ENCODE measurements at places on chromosomes 4 and X.
A peak's percentile ranks its signal among the peaks of the same experiment; 100 is the strongest.

GRCh38 chr4:9762823-9763475, 18.5 kb upstream of the DRD5 start:
- peak; percentile 38 for DNase-seq

GRCh38 chr4:122456231-122457116, at the start of gene IL2:
Gene IL2, minus strand, starts transcription at chr4:122456725. Its CDS starts 285 bp downstream, at chr4:122456440.
- DNase-seq = no peak

- no peak for DNase-seq
Measured at GRCh38 chr4:57943682-57944081, 833.5 kb upstream of the IGFBP7 start.

DNA sequence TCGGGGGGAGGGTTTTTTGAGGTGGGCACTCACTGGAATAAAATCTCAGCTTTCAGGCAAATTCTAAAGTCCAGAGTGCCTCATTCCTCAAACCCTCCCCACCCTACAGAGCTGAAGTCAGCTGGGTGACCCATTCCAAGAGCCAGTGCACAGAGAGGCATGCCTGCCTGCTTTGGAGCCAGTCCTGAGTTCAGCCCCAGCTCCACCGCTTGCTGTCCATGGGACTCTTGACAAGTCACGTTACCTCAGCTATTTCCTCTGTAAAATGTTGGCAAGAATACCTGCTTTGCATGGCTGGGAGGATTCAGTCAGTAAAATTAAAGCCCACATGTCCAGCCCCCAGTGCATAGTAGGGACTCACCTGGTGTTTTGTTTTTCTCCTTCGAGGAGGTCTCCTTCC, 125.9 kb upstream of the PJA1 start:
- DNase-seq = no peak

DNA sequence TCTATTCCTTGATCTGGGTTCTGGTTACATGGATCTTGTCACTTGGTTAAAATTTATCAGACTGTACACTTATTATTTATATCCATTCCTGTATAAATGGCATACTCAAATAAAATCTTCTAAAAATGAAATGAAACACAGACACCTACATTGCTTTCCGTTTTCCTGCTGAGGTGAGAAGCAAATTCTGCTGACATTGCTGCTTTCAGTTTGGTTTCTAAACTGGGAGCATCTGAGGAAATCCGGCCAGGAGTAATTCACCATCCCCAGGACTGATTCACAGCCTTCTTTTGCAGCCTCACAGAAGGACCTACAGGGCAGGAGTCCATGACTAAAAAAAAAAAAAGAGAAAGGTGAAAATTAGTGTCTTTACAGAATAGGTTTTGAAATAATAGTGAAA, 93.6 kb downstream of the CORIN start:
- no peak for DNase-seq

GRCh38 chr4:42656944-42657792, at the start of gene ATP8A1:
Gene ATP8A1, minus strand, starts transcription at chr4:42657105. Its CDS starts 232 bp downstream, at chr4:42656873.
- peak; percentile 93 for DNase-seq

DNA sequence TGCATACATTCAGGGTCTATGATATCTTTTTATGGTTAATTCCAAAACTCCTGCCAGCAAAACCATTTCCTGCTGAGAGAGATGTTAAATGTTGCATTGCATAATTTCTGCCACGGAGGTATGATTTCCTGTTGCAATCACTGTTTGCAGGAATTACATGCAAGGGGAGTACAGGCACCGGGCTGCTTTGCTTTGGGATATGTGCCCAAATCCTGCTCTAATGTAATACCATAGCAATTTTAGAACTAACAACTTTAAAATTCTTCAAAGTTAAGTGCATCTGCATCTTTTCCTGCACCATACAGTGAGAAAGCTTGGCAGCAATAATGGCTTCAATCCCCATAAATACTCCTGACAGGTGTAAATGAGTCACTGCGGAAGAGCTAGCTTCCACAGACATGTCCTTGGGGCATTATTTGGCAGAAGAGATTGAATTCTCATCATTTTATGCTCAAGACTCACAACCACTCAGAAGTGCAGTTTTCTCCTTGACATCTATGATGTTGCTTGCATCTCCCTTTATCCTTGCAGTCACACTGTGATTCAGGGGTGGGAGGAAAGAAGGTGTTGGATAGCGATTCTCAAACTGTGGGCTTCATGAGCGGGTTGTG, 29.6 kb downstream of the TRIM2 start:
- DNase-seq = no peak

DNA sequence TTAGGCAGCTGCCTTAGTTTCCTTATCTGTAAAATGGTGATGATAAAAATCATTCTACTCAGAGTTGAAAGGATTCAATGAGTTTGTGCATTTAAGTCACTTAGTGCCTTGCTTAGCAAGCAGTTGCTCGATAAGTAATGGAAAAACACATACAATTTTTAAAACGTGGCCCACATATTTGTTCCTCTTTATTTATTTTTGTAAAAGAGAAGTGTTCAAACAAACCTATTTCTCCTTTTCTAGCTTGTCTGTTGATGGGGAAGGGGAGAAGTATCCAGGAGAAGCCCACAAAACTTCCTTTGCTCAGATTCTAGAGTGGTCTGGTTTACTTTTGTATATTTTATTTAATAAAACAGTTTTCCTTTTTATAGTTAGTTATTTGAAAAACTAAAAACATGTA, 3.3 kb upstream of the HPGDS start:
- no peak for DNase-seq

GRCh38 chr4:80196922-80197573, at the start of gene PRDM8:
Gene PRDM8, plus strand, starts transcription at chr4:80197503. Its CDS starts 2,578 bp downstream, at chr4:80200081.
- DNase-seq = no peak

DNA sequence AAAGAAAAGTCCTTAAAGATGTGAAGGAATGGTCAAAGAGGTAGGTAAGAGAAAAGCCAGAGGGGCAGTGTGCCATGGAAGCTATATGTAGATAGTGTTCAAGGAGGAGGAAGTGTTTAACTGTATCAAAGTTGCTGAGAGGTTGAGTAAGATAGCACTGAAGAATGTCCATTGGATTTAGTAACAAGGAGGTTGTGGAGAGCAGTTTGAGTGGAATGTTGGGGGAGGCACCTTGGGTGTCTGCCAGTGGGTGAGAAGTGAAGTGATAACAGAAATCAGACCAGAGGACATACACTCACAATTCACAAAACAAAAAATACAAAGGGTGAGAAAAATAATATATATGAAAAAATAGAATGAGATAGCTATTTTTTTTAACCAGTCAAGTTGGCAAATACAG, 121.3 kb upstream of the AMOT start:
- no peak for DNase-seq

- DNase-seq = no peak
Measured at GRCh38 chr4:121138039-121138825, 25.9 kb downstream of the TNIP3 start.

- no peak for DNase-seq
Measured at GRCh38 chr4:18695733-18696527, 674.4 kb upstream of the LCORL start.

DNA sequence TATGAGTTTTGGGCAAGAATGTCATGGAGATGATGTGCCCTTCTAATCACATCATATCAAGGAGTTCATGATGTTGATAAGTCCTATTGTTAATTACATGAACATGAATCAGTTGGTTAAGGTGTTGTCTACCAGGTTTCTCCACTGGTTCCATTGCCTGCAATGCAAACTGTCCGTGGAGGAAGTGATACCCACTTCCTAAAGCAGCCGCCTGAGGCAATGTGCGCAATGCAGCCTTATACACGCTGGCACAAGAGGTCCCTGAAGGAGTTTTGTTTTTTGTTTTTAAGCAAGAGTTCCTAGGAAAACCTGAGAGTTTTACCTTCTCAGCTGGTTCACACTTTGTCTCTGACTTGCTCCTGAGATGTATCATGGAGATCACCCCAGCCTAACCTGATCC, 5.9 kb upstream of the GPKOW start:
- DNase-seq = no peak

GRCh38 chrX:66016905-66017658, 22.8 kb downstream of the VSIG4 start:
- no peak for DNase-seq

- DNase-seq = no peak
Measured at GRCh38 chr4:107956011-107956410, 24.7 kb downstream of the CYP2U1 start.

DNA sequence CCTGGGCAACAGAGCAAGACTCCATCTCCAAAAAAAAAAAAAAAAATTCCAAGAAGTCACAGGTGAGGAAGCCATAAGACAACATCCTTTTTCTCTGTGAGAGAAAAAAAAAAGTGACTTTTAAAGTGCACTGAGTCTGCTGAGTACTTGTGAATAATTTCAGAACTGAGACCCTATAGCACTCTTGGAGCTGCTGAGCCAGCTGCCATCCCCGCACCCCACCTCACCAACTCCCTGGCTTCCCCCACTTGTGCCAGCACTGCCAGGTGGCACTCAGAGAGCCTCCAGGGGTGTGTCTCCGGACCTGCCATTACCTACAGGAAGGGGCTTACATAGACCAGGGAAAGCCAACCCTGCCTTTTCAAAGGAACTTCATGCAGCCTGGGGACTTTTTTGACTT, 39.2 kb upstream of the HS3ST1 start:
- DNase-seq = no peak

- DNase-seq = no peak
Measured at GRCh38 chrX:95318882-95319281, 1365.8 kb upstream of the DIAPH2 start.

GRCh38 chr4:54908763-54909162, 216.6 kb downstream of the KDR start:
- DNase-seq = no peak

DNA sequence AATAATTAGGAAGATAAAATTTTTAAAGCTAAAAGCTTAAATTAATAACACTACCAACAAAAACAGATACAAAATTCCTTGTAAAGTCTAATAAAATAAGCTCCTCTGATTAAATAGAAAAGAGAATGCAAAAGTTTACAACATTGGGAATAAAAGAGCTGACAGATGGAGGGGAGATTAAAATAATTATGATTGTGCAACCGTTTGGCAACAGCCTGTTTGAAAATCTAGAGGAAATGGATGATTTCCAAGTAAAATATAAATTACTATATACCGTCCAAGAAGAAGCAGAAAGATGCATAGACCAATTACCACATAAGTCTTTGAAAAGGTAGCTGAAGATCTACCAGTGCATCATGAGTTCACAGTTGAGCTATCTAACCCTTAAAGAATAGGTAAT, 46.4 kb upstream of the VBP1 start:
- no peak for DNase-seq

DNA sequence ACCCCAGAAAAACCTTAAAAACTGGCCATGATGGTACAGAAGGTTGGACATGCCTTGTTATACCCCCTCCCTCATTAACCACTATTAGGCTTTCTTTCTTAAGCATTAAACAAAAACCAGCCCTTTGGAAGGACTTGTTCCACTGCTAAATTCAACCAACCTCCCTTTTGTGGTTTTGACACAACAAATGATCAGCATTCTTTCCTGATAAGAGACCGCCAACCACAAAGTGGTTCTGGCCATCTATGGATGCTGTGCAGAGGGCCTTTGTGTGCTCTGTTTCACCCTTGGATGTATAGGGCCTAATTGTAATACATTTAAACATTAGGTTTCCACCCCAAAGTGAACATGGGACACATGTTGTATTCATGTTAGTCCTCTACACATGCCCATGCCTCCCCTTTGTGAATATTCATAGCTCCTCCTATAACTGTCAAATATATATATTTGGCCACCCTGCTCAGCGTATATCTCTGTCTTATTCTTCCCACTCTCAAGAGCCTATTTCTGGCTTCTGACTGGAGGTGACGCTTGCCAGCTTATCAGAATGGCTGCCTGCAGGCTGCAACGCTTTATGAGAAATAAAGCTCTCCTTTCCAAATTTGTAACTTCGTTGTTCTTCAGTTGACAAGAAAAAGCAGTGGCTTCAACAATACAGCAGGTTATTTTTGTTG, 126.6 kb downstream of the NPNT start:
- no peak for DNase-seq

DNA sequence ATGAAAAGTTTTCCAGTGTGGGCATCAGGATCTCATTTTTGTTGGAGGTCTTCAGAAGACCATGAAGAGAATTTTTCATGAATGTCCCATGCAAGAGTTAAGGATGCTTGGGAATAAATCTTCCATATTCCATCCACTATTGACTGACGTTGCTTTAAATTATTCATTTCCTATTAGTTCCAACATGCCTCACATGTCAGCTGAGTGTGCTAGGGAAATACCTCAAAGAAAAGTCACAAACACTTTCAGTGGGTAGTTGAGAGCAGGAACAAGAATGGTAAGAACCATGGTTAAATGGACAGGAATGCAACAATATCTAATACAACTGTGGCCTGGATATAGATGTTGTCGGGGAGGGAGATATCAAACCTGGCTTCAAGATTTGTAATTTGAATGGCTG, 610.1 kb downstream of the TECRL start:
- DNase-seq = no peak

DNA sequence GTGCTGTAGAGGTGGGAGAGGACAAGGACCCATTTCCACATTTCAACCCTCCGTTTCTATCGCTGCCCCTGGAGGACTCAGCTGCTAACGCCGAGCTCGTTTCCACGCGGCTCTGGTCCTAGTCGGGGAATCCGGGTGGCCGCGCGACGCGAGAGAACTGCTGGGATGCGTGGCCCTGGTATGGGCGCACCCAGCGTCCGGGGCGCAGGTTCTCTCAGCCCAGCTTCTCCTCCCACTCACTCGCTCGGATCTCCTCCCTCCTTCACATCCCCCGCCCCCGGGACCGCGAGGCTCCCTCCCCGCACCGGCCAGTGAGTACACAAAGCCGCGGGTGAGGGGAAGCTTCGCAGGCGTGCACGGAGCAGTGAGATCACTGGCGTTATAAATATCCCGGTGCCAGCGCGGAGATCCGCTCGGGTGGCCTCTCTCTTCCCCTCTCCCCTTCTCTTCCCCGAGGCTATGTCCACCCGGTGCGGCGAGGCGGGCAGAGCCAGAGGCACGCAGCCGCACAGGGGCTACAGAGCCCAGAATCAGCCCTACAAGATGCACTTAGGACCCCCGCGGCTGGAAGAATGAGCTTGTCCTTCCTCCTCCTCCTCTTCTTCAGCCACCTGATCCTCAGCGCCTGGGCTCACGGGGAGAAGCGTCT, at the start of gene FGF5:
Gene FGF5 (plus strand): TSS at position 412 of the 649 bp plus-strand sequence. CDS start 161 bp downstream, at position 573.
- peak; percentile 27 for DNase-seq

DNA sequence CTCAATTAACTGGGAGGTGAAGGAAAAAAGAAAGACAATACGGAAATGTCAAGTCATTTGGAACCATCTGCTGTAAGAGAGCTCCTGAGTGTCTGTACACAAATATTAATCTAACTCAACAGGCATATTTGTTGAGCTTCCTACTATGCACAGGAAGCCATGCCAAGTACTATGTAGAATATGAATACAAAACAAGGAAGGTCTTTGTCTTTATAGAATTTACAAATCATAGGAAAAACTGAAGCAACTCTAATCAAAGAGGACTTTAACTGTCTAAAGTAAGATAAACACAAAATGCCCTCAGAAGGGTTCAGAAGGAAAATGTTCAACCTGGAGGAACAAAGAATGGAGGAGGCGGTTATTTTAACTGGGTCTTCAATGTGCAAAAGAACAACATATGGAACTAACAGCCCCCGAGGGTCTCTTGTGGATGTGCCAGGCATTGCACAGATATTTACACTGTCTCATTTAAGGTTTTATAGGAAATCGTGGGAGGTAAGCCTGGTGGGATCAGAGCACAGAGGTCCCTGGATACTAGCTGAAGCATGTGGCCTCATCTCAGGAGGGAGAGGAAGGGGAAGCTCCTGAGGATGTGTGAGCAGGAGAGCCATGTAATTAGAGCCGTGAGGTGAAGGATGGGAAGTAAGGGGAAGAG, 5.8 kb downstream of the FAM114A1 start:
- DNase-seq = no peak

- DNase-seq = no peak
Measured at GRCh38 chr4:165360041-165360695, 18.6 kb upstream of the CPE start.

GRCh38 chr4:79979785-79980437, 93.1 kb downstream of the ANTXR2 start:
- no peak for DNase-seq

- no peak for DNase-seq
Measured at GRCh38 chr4:17055788-17056187, 157.3 kb upstream of the LDB2 start.

Measured in memory B cell (primary cell).